ENCODE measurements at places on chromosomes 7 and 10.

DNA sequence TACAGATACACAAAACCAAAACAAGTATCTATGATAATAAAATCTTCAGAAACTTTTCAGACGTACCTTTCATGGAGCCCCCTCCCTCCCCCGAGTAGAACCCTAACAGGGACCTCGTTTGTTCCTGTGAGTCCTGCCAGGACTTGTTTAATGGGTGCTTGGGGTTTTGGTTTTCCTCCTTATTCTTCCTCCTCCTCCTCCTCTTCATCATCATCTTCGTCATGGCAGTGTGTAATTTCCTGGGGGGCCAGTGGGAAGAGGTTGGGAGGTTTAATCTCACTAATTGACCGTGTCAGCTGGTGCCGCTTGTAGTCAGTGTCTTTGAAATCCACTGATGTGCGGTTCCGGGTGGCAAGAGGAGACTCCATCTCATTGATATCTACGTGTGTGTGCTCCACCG lies 103.6 kb downstream of the NT5C2 start:
- no peak for DNase-seq

DNA sequence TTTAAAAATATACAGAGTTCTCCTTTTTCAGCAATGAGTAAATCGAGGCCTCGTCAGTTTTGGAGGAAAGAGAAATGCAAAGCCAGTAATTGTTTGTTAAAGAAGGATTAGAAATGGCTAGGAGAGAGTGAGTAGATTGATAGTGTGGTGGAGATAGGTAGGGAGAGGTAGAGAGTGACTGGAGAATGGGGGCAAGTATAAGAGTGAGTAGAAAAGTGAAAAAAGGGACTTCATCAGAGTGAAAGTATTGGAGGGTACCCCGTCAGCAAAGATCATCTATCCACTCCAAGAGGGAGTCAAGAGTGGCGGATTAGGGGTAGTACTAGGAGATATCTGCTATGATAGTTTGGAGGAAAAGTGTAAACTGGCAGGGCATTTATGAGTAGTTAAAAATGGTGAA lies 9.2 kb upstream of the ANKRD2 start:
- DNase-seq, result no peak

GRCh38 chr7:116578526-116578925 lies 53.7 kb downstream of the CAV1 start:
- no peak for DNase-seq

- DNase-seq, result peak; percentile 100
Measured at GRCh38 chr7:44847920-44848634, at the start of gene H2AZ2. TSS of gene H2AZ2 (minus strand) at chr7:44848087. CDS start at chr7:44847971, 116 bp downstream.

- DNase-seq, result no peak
Measured at GRCh38 chr10:64571056-64571455, 1049.9 kb downstream of the REEP3 start.

GRCh38 chr7:142906643-142907042 lies 21.1 kb upstream of the TRPV6 start:
- DNase-seq, result no peak

GRCh38 chr7:3272691-3273141 lies 28.3 kb upstream of the SDK1 start:
- DNase-seq, result no peak

DNA sequence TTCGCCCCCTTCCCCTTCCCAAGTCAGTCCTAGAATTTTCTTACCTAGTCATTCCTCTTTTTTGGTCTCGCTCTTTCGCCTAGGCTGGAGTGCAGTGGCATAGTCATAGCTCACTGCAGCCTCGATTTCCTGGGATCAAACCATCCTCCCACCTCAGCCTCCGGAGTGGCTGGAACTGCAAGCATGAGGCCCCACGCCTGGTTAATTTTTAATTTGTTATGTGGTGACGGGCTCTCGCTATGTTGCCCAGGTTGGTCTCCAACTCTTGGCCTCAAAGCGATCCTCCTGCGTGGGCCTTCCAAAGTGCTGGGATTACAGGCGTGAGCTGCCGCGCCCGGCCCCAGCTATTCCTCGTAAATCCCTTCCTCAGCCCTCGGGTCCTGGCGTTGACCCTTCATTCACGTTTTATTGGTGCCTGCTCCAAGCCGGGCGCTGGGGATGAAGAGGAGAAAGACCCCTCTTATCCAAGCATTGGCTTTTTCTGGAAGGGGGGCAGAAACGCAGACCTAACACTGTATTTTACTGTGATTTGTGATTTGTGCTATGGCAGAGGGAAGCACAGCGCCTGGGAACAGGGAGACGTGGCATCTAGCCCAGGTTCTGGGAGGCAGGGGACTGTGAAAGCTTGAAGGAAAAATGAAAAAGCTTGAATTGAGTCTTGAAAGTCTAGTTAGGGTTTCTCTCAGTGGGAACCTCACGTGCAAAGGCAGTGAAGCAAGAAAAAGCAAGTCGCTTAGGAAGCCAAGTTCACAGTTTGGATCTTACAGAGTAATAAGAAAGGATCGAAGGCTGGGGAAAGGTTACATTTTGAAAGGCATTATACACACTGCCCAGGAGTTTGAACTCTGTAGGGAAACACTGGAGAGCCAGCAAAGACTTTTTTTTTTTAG lies 516 bp downstream of the ZNHIT1 start:
- DNase-seq, result no peak

DNA sequence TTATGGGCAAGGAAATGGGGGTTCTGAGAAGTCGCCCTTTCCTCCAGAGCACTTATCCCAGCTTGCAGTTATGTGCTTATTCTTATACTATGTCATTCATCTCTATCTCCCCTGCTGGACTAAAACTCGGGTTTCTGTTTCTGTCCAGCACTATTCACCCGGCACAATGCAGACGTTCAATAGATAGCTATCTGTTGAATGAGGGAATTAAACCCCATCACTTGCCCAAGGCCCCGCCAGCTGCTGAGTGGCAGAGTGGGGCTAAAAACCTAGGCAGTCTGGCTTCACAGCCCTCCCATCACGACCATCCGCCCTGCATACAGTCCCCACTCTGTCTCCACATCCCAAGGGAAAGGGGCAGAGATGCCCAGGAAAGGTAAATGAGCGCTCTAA lies 5.4 kb downstream of the SLIT1 start:
- no peak for DNase-seq

DNA sequence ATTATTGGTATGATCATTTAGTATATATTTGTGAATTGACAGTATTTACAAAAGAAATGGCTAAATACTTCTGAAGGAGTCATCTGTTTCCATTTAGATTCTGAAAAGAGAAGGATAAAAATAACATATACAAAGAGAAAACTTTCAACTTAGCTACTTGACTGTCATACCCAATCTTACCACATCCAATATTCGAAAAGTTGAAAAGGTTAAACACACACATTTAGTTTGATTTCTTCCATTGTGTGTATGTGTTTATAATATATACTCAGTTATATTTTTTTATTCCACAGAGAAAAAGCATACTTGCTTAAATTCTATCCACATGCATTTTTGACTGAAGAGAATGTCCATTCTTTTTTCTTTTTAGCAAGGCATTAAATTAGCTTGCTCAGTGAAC lies 470.7 kb downstream of the TFEC start:
- DNase-seq, result no peak

DNA sequence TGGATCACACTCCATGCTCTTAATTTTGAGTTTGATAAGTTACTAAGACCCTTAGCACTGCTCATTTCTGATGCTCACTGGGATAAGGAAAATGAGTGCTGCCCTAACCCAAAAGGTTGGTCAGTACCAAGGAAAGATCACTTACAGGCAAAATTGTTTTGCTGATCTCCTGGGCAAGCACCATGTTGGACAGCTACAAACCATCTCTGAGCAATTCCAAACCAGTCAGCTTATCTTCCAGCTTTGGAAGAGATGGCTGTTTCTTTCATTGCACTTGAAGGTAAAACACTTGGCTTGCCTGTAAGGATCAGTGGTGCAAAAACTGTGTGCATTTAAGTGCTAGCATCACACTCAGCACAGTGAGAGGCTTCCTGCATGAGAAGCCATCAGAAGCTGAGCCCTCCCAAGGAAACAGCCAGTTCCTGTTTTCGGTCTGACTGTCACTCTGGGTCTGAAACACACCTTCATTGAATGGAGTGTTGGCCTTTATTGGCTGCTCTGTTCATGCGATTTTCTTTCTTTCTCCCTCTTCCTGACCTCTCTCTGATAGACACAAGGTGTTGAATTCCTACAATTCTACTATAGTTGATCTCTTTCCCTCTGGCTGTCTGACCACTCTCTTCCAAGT lies 126.4 kb upstream of the GHITM start:
- no peak for DNase-seq

GRCh38 chr7:116957874-116958273 lies 4.6 kb downstream of the ST7 start:
- DNase-seq, result no peak

DNA sequence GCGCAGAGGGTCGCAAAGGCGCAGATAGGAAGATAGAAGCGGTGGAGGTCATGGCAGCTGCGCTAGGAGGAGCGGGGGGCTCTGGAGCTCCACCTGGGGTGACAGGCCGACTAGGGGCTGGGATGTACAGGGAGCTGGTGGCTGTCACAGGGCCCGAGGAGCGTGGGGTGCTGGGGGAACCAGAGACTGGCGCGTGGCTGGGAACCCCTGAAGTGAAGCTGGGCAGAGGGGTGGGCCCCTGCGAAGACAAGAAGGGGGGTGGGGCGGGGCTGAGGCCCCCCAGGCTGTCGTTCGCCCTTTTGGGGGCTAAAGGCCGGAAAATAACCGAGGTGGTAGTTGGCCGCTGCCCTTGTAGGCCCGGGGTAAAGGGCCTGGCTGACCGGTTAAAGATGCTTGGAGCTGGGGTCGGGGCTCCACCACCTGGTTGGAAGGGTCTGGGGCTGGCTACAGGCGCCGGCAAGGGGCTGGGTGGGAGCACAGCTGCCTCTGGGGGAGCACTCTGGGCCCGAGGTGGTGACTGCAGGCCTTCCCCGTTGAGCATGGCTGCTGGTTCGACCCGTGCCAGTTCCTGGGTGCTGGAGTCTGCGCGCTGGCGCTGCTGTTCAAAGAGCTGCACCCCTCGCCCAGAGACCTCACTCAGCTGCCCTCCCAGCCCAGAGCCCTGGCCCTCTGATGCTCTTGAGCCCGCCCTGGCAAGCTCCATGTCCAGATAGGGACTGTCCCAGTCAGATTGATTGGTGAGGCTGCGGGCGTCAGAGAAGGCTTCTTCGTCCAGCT lies 6.8 kb upstream of the MYOZ1 start:
- DNase-seq, result no peak

GRCh38 chr7:135334830-135335543 lies 101.3 kb downstream of the STRA8 start:
- DNase-seq, result no peak

GRCh38 chr7:98252425-98253054 lies 508 bp upstream of the TECPR1 start:
- no peak for DNase-seq

DNA sequence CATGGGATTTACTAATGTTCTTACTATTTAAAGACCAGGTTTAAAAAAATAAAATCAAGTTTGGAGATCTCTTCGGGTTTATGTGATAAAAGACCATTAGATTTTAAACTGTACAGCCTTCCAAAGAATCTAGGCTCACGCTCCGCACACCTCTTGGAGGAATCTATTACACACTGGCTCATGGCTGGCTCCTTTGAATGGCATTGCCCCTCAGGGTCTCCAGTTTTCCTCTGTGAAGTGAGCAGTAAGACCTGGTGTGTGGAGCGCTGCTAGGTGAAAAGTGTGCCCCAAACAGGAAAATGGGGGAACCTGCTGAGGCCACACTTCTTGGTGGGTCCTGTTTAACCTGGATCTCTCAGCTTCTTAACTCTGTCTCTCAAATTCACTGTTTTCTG lies 142.3 kb downstream of the KAT6B start:
- no peak for DNase-seq

GRCh38 chr7:19079066-19079465 lies 38.4 kb downstream of the TWIST1 start:
- DNase-seq, result no peak

DNA sequence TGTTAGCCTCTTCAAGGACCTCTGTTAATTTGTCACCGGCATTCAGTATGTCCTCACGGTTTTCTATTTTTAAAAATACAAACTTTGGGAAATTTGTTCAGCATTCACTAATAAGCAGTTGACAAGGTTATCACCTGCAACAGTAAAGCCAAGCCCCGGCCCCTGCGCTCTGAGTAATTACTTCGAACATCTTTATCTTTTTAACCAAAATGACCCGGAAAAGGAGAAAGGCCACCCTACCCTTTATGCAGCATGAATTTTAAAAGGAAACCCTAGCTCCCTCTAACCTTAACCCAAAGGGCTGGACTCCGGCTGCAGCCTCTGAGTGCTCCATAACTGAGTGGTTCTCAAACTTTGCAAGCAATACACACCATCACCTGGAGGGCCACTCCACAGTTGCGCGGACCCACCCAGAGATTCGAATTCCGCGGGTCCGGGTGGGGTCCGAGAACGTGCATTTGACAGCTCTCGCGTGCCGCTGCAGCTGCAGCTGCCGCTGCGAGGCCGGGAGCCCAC lies 940 bp downstream of the NSMCE4A start:
- no peak for DNase-seq

DNA sequence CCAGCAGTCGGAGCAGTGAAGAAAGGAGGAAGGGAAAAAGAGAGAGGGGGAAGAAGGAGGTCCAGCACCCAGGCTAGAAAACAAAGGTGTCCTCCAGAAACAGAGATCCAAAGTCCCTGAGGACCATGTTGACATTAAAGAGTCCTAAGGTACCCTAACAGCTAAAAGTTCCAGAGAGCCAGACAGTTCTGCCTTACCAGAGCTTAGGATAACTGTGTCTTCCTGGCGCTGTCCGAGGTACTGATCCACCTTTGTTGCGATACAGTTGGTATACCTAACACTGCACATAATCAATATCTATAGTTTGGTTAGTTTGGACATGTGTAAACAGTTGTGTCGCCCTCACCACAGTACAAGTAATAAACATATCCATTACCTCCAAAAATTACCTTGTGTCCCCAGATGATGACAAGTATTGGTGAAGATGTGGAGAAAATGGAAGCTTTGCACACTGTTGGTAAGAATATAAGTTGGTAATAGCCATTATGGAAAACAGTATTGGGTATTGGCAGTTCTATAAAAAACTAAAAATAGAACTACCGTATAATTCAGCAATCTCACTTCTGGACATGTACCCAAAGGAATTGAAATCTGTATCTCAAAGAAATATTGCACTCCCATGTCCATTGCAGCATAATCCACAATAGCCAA lies 59.8 kb downstream of the GRID1 start:
- DNase-seq, result no peak

DNA sequence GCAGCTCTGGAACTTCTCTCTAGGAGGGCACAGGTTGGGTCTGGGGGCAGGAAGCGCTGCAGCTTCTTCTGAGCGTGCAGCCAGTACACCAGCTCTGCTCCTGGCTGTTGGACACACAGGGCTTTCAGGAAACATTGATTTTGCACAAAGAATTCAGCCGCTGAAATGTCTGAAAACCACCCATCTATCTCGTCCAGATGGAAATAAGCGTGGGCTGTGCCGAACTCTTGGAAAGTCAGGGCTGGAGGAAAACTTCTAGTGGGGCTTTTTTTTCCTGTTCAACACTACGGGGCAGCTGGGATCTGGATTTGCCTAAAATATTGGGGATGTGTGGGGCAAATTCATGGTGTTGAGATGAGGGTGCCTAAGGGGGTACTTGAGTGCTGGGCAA lies 31.2 kb downstream of the PALD1 start:
- no peak for DNase-seq

DNA sequence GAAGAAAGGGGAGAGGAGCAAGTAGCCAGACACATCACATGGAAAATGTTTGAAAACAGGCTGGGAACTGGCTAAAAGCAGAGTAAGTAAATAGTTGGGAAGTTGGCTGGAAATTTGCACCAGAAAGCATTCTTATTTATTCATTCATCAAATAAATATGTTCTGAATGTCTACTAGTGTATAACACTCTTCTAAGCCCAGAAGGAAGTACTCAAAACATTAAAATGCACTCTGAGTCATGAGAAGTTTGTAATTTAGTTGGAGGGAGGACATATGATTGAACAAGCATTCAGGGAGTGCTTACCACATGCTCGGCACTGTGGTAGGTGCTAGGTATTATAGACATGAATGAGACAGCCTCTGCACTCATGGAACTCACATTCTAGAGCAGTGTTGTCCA lies 37.0 kb upstream of the CNNM1 start:
- no peak for DNase-seq

Measured in CD4-positive, alpha-beta T cell treated with Interleukin-1 beta for 1 hour (primary cell).